GM18507 (cell line): ENCODE measurements at places on chromosomes 4 and X.
A peak's percentile ranks its signal among the peaks of the same experiment; 100 is the strongest.

- no peak for DNase-seq
Measured at GRCh38 chrX:48467281-48467761, 2.7 kb downstream of the SLC38A5 start.

GRCh38 chr4:3415471-3416141, 26.2 kb upstream of the HGFAC start:
- no peak for DNase-seq

DNA sequence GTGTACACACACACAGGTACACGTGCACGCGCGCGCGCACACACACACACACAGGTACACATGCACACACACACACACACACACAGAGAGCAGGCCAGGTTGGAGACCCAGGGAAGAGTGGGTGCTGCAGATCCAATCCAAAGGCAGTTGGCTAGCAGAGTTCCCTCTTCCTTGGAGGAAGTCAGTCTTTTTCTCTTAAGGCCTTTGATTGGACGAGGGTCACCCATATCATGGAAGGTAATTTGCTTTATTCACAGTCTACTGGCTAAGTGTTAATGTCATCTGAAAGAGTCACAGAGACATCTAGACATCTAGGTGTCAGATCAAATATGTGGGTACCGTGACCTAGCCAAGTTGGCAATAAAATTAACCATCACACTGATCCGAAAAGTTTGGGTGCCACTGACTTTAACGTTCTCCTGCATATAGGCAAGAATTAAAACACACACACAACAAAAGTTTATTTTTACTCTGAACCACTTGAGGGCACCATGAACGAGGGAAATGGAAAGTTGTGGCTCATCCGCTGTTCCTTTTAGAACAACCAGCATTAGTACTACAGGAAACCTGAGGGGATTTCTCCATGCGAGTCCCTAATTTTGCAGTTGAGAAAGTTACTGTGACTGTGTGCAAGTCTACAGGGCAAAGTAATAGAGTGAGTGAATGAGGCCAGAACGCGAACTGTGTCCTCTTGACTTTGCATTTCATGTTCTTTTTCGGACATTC, 66.0 kb upstream of the STOX2 start:
- DNase-seq = no peak

DNA sequence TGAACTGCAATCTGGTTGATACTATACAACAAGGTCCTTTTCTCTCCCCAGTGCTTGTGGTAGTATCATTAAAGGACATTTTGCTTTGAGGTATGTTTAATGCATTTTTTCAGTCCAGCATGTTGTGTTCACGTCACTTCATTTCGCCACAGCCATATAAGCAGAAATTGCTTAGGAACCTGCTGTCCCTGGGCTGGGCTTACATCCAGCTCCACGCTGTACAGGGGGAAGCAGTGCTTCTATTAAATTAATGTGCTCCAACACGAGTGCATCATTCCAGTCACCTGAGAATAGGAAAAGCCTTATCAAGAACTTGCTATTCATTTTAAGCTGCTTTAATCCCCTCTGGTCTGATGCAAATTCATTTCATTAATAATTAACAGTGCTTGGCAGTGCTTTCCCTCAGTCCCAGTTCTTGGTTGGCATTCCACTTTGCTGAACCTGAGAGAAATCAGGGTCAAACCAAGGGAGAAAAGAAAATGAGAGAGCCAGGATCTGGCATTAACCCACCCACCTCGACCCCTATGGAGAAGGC, 47.4 kb upstream of the PTCHD1 start:
- no peak for DNase-seq

GRCh38 chr4:74855879-74856278, 61.6 kb upstream of the BTC start:
- DNase-seq = no peak

GRCh38 chr4:140609548-140610425, 41.0 kb upstream of the UCP1 start:
- DNase-seq = peak; percentile 29

DNA sequence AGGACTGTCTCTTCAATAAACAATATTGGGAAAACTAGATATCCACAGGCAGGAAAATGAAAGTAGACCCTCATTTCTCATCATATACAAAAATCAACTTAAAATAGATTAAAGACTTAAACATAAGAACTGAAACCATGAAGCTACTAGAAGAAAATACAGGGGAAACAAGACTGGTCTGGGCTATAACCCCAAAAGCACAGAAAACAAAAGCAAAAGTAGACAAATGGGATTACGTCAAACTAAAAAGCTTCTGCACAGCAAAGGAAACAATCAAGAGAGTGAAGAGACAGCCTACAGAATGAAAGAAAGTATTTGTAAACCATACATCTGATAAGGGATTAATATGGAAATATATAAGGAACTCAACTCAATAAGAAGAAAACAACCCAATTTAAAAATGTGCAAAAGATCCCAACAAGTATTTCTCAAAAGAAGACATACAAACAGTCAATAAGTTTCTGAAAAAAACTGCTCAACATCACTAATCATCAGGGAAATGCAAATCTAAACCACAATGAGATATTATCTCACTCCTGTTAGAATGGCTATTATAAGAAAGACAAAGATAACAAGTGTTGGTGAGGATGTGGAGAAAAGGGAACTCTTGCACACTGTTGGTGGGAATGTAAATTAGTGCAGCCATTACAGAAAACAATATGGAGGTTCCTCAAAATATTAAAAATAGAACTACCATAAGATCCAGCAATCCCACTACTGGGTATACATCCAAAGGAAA, 325.3 kb upstream of the RASGEF1B start:
- no peak for DNase-seq

DNA sequence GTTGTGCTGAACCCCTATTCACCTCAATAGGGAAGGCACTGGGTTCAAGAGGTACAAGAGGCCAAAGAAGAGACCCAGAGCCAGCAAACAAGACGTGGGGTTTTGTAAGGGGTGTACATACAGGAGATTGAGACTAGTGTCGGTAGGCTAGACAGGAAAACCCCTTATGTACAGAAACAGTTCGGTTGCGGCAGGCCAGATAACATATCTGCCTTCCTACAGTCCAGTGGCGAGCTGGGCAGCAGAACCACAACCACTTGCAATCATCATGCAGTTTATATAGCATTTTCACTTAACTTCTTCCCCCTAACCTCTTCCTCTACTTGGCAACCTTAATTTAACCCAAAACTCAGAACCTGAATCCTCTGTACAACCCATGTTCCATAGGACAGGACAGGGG, 422.2 kb downstream of the PDHA2 start:
- DNase-seq = no peak

GRCh38 chr4:19842471-19842870, 409.2 kb upstream of the SLIT2 start:
- no peak for DNase-seq

DNA sequence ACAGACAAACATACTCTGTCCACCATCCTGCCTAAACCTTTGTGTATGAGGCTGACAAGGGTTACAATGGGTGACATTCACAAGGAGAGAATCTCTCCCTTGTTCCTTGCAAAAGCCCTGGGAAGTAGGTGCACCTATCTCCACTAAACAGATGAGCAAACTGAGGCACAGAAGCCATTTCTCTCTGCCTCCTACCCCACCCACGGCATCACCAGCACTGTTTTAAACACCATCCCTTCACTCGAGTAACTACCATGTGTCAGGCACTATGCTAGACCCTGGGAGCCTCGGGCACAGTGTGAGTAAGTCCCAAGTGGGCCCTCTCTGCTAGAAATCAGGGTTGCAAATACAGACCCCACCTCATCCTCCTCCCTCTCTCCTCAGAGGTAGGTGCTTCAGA, 899 bp downstream of the LYAR start:
- no peak for DNase-seq

DNA sequence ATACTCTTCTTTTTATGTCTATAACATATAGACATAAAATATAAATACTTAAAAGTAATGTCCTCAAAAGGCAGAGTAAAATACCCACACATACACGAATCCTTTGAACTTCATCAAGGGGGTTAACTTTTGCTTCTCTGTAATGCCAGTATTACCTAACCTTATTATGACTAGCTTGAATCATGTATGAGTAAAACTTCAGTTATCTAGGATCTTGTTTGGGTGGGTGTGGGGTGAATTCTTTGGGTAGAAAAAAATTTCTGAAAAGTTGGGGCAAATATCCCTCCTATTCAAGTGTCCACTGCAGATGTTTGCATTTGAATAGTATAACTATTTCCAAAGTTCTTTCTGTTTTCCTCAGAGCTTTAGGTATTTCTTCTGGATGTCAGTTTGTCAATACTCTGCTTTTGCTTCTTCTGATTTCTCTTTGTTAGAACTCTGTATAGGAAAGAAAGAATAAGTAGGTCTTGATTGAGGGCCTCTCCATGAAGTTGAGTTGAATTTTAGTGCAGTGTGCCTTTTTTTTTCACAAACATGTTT, 173.8 kb downstream of the ADGRL3 start:
- no peak for DNase-seq
